ENCODE measurements at places on chromosomes 6 and 20.

GRCh38 chr6:56155634-56156141 is 91.7 kb downstream of the COL21A1 start:
- DNase-seq, result no peak

- DNase-seq, result no peak
Measured at GRCh38 chr6:135880066-135880972, 28.8 kb downstream of the PDE7B start.

DNA sequence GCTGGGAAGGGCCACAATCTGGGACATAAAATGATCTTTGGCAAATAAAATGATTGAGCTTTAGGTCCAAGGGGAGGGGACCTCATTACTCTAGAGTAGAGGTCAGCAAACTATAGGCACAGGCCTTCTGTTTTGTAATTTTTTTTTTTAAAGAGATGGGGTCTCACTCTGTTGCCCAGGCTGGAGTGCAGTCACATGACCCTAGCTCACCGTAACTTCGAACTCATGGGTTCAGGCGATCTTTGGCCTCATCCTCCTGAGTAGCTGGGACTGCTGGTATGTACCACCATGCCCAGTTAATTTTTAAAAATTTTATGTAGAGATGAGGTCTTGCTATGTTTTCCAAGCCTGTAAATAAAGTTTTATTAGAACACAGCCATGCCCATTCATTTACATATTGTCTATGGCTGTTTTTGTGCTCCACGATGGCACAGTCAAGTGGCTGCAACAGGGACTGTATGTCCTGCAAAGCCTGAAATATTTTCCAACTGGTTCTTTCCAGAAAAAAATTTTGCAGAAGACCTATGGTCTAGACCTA is 82.1 kb downstream of the ELOVL5 start:
- DNase-seq, result no peak

GRCh38 chr6:157649311-157650260 is 173.5 kb upstream of the SNX9 start:
- no peak for DNase-seq

DNA sequence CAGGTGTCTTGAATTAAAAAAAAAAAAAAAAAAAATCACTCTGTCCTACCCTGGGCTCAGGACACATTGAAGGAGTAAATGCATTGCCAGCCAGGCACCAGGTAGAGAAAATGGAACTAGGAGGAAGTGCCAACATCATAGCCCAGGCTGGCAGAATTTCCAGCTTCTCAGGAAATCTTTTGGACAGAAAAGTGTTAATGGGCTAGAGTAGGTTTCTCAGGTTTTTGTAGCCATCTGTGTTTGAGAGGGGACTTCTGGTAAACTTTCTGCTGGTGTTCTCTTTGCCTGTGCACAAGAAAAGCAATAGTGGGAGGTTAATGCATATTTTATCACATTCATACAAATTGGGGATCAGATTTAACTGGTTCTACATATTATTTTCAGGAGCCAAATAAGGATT is 678.3 kb upstream of the NRSN1 start:
- DNase-seq, result no peak

DNA sequence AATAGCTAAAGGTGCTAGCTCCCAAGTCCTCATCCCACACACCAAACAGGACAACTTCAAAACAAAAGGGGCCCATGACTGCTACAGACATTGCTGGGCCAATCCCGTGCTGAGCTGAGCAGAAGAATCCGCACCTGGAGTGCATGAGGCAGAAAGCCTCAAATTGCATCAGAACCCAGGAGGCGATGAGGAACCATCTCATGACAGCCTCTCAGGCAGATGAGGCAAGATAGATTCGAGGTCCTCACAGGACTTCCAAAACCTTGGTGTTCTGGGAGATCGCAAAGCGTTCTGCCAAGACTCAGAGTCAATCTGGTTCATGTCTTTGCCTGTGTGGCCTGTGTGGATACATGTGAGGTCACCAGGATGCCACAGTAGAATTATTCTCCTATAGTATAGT is 32.8 kb upstream of the SSTR4 start:
- DNase-seq, result no peak

DNA sequence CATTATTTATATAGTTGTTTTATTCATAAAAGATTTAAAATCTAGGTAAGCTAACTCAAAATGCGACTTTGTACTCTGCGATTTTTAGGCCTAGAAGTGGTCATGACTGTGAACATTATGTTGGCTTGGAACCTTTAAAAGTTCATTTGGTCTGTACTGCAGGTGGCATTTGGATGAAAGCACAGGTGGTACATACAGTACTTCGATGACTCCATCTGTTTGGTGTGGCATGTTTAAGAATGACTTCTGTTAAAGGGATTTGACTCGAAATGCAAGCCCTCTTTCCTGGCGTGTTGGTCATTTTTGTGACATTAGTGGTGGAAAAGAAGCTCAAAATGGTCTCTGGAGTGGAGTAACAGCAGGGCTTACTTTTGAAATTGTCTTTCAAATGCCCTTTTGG is 118.1 kb downstream of the UST start:
- no peak for DNase-seq

GRCh38 chr6:43758617-43759050 is 11.4 kb upstream of the VEGFA start:
- DNase-seq, result no peak

DNA sequence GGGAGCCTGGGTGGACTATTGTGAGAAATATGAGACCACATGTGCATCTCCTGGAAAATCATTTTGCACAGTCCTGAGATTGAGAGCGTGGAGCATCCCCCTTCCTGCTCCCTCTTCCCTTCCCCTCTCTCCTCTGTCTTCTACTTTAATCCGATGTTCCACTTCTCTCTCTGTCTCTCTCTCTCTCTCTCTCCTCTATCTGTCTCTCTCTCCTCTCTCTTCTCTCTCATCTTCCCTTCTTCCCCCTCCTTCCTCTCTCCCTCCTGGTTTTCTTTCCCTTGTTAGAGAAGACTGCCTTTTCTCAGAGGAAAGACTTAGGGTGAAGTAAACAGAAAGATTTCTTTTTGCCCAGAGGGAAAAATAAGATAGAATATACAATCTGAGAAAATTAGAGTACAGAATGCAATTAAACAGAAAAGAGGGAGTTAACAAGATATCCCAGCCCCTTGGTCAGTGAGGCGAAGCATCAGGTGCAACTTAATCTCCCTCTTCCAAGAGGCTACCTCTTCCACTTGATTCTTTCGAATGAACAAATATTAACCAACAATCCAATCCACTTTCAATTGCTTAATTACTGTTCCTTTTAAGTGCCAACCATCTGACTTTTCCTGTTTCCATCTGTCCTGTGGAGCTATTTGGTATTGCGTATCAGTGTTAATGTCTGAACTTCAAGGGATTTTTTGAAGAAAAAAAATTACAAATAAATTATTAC is 14.6 kb downstream of the KHDC1 start:
- no peak for DNase-seq

GRCh38 chr6:21844120-21844917 is 250.8 kb downstream of the SOX4 start:
- no peak for DNase-seq

- no peak for DNase-seq
Measured at GRCh38 chr6:34958734-34959133, 69.7 kb downstream of the ANKS1A start.

DNA sequence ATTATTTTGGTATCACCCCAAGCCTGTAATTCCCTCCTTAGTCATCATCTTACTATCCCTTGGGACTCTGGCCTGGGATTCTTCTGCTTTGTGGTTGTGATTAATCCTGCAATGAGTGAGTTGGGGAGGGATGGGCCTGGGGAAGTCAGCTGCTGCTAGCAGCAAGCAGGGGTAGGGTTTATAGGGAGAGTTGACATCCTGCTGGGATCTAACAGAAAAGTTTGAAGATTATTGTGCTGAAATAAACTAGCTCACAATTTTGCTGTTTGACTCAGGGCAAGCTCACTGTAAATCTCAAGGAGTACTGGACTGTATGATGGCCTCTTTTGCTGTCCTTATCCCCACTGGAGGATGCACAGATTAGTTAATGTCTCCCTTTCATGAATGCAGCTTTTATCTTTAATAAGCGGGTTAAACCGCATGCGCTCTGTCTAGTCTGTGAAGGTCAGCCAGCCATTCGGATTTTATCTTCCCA is 83.4 kb downstream of the JARID2 start:
- no peak for DNase-seq

- no peak for DNase-seq
Measured at GRCh38 chr6:152207915-152208714, 400.6 kb downstream of the ESR1 start.

DNA sequence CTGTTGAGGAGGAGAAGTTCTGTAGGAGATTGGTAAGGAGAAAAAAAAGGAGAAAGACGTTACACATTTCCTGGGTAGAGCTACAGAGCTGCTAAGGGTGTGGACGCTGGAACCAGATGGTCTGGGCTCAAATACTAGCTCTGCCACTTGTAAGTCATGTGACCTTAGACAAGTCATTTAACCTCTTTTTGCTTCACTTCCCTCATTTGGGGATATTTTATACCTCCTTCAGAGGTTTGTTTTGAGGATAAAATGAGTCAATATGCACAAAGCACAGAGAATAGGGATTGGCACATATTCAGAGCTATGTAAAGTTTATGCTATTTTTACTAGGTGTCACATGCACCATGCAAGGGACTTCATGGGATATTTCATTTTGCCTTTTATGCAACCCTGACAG is 708.8 kb downstream of the DHX35 start:
- DNase-seq, result no peak

- no peak for DNase-seq
Measured at GRCh38 chr20:53962388-53962787, 108.0 kb downstream of the BCAS1 start.

- no peak for DNase-seq
Measured at GRCh38 chr6:4017834-4018170, 61.1 kb downstream of the FAM217A start.

GRCh38 chr20:38414769-38415450 is 20.2 kb downstream of the SNHG17 start:
- DNase-seq, result no peak

DNA sequence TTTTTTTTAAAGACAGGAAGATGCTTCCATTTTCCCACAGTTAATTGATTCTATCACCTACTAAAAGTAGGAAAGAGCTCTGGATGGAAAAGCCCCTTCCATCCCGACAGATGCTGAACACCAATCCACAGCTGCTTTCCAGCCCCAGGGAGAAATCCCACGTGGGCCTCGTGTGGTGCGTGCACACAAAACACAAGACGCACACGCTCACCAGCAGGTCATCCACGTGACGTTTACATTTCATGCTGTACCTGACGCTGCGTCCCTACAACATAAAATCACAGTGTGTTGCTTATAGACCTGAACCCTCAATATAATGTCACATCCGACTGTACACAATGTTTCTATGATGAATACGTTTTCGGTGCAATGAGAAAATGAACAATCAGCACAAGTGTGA is 50.2 kb upstream of the DACT2 start:
- DNase-seq, result no peak

GRCh38 chr6:164346631-164347030 is 932.1 kb downstream of the QKI start:
- DNase-seq, result no peak

DNA sequence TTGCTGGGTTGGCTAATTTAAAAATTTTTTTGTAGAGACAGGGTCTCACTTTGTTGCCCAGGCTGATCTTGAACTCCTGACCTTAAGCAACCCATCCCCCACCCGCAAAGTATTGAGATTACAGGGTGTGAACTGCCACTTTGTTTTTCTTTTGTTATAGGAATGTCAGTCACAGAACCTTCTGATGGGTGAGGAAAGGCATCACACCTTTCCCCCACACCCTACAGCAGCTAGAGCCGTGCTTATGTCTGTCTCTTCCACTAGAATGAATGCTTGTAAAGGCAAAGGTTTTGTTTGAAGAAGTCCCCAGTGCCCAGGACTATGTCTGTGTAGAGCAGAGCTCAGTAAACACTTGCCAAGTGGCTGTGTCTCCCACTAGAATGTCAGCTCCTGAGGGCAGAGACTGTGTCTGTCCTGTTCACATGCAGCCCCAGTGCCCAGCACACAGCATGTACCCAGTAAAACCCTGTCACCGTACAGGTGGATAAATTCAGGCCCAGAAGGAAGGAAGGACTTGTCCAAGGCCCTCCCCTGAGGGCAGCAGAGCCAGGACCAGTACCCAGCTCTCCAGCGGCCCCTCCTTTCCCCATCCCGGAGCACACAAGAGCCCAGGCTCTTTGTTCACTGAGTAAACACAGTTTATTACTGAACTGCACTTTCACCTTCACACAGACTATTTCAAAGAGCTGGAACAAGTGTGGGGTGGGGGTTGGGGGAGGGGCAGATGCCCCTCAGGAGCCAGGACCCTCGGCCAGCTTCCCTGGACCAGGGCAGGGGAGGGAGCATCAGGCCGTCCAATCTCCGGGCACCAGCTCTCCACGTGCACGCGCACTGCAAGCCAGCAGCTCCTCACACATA is 26.4 kb downstream of the COX4I2 start:
- no peak for DNase-seq

DNA sequence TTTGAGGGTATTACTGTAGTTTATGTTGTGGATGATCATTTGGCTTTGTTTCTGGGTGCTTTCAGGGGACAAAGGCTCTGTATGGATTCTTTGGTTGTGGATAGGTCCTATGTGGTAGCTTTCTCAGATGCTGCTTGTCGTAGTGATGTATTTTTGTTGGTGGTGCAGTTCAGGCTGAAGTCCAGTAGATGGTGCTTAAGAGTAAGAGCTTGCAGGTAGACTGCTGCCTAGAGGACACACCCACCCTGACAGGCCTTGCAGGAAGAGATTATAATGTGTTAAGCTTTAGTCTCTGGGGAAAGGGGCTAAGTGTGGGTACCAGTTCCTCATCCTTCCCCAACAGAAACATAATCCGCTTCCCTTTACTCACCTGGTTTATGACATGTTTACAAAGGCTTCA is 62.6 kb upstream of the ADGRB3 start:
- no peak for DNase-seq

GRCh38 chr20:14616003-14616402 is 278.6 kb upstream of the FLRT3 start:
- no peak for DNase-seq

- no peak for DNase-seq
Measured at GRCh38 chr20:56955680-56956079, 310.8 kb downstream of the BMP7 start.

DNA sequence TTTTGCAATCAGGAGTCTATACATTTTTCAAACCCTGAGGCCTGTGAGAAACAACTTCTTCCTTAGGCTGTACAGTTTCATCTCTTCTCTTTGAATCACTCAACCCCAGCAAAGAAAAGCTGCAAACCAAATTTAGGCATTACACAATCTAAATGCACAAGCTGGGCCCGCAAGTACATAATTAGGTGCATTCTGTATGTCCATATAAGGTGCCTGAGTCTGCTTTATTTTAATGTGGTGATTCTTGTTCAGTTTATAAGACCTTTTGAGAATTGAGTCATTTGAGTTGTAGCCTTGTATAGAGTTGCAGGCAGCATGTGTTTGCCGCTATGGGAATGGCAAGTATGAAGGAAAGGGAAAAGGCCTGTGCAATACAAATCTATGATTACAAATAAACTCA is 709.6 kb upstream of the MARCKS start:
- no peak for DNase-seq

- no peak for DNase-seq
Measured at GRCh38 chr6:144710207-144710606, 425.1 kb downstream of the UTRN start.

- DNase-seq, result no peak
Measured at GRCh38 chr6:33693186-33694105, 18.1 kb downstream of the UQCC2 start.

GRCh38 chr20:35742741-35743523 is 872 bp upstream of the RBM39 start:
- no peak for DNase-seq

- DNase-seq, result no peak
Measured at GRCh38 chr20:18778690-18779392, 34.7 kb upstream of the SCP2D1 start.
